ENCODE measurements at places on chromosomes 7 and 10.

DNA sequence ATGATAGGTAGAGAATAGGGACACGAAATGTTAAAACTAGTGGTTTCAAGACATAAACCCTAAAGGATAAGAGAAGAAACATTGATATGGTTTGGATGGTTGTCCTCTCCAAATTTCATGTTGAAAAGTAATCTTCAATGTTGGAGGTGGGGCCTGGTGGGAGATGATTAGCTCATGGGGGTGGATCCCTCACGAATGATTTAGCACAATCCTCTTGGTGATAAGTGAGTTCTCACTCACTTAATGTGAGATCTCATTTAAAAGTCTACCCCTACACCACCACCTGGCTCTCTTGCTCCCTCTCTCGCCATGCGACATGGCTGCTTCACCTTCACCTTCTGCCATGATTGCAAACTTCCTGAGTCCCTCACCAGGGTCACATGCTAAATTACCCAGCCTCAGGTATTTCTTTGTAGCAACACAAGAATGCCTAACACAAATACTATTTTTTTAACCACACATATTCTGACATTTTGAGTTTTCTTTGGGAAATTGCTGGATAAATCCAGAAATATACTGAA, 242.4 kb upstream of the PHF14 start:
- H3K27ac ChIP-seq, result no peak overlapping the region
- H3K4me3 ChIP-seq, result no peak overlapping the region
- H3K27me3 ChIP-seq, result no peaks in the 10 kb centered on the region
- H3K36me3 ChIP-seq, result no peaks in the 10 kb centered on the region
- DNase-seq, result no peak

GRCh38 chr10:60485025-60485424, 95.3 kb upstream of the ANK3 start:
- H3K36me3 ChIP-seq, result no peaks in the 10 kb centered on the region
- H3K4me3 ChIP-seq, result no peak overlapping the region
- no peak overlapping the region for H3K27ac ChIP-seq
- H3K27me3 ChIP-seq, result no peaks in the 10 kb centered on the region

- no peak overlapping the region for H3K27ac ChIP-seq
- H3K4me1 ChIP-seq, result peaks cover 6% of the 10 kb centered on the region
- H3K27me3 ChIP-seq, result no peaks in the 10 kb centered on the region
- no peak overlapping the region for H3K4me3 ChIP-seq
- DNase-seq, result no peak
- H3K36me3 ChIP-seq, result no peaks in the 10 kb centered on the region
Measured at GRCh38 chr10:6350609-6351008, 147.9 kb downstream of the PFKFB3 start.

DNA sequence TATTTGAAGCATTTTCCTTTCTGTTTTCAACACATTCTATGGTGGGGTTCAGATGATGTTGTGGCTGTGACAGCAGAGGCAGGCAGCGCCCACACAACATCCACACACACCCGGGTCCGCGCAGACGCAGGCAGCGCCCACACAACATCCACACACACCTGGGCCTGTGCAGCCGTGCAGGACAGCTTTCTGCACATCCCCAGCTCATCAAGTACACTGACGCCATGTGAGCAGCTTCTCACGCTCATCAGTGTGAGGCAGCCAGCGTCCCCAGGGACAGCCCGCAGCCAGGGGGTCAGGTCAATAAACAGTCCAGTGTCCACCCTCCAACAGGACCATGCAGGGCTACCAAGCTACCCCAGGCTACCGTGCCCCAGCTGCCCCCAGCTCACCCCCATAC, 272.8 kb upstream of the TCERG1L start:
- H3K4me3 ChIP-seq, result no peak overlapping the region
- no peaks in the 10 kb centered on the region for H3K27me3 ChIP-seq
- peak; percentile 43 for DNase-seq
- no peaks in the 10 kb centered on the region for H3K4me1 ChIP-seq

- no peaks in the 10 kb centered on the region for H3K36me3 ChIP-seq
- H3K27ac ChIP-seq, result no peak overlapping the region
- H3K4me1 ChIP-seq, result no peaks in the 10 kb centered on the region
- H3K27me3 ChIP-seq, result no peaks in the 10 kb centered on the region
- peak; percentile 60 for DNase-seq
- no peak overlapping the region for H3K4me3 ChIP-seq
Measured at GRCh38 chr10:17512341-17513001, 58.1 kb upstream of the ST8SIA6 start.

- no peak overlapping the region for H3K4me3 ChIP-seq
- no peak for DNase-seq
- H3K27me3 ChIP-seq, result no peaks in the 10 kb centered on the region
Measured at GRCh38 chr7:70189776-70190175, 591.5 kb downstream of the AUTS2 start.

GRCh38 chr10:86666538-86666937, 1.8 kb upstream of the LDB3 start:
- peak overlapping the region; percentile 98 for H3K27ac ChIP-seq
- no peaks in the 10 kb centered on the region for H3K27me3 ChIP-seq
- H3K4me1 ChIP-seq, result no peaks in the 10 kb centered on the region
- DNase-seq, result no peak
- peak overlapping the region; percentile 85 for H3K4me3 ChIP-seq

GRCh38 chr10:5510281-5511072, 11.1 kb upstream of the CALML5 start:
- H3K4me3 ChIP-seq, result no peak overlapping the region
- H3K4me1 ChIP-seq, result no peaks in the 10 kb centered on the region
- H3K36me3 ChIP-seq, result no peaks in the 10 kb centered on the region
- no peak for DNase-seq
- no peaks in the 10 kb centered on the region for H3K27me3 ChIP-seq
- H3K27ac ChIP-seq, result no peak overlapping the region

DNA sequence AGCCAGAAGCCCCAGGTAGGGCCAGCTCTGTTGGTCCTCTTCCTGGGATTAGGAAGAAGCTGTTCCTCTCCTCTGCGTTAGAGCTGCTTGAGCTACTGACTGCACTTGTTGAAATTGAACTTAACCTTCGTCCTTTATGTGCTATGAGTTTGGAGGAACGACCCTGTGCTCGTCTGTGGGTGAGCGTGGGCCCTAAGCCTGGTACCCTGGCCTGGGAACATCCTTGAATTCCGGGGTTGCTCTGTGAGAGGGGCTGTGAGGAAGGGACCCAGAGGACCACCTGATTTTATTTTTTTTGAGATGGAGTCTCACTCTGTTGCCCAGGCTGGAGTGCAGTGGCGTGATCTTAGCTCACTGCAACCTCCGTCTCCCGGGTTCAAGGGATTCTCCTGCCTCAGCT, 447.2 kb upstream of the FOXK1 start:
- no peaks in the 10 kb centered on the region for H3K36me3 ChIP-seq
- no peak overlapping the region for H3K27ac ChIP-seq
- no peaks in the 10 kb centered on the region for H3K4me1 ChIP-seq
- DNase-seq, result no peak
- no peak overlapping the region for H3K4me3 ChIP-seq

DNA sequence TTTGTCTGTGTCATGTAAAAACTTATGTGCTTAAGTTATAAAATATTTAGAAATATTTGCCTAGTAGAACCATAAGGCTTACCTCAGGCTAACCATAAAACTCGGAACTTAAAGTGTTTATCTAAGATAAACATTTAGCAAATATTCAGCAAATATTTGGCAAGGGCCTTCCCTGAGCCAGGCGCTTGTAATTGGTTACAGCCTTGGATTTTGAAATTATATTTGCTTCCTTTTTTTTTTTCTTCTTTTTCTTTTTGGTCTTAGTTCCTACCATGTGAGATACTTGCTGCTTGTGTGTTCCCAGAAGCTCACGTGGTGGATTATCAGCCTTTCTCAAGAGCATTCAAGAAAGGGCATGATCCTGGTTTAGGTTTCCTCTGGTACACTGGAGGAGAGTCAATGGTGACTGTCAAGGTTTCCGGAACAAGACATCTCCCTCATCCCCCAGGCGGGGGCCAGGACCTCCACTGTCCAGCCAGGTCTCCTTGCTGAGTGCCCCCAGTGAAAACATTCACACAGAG, 5.2 kb upstream of the BRI3 start:
- no peak overlapping the region for H3K27ac ChIP-seq
- H3K4me3 ChIP-seq, result no peak overlapping the region
- no peaks in the 10 kb centered on the region for H3K36me3 ChIP-seq
- no peak for DNase-seq
- H3K27me3 ChIP-seq, result no peaks in the 10 kb centered on the region
